NCI-H526 (cell line): ENCODE measurements at places on chromosomes 7 and 10.

- no peak for DNase-seq
These were observed 165.5 kb downstream of the MAGI2 start for GRCh38 chr7:79287981-79288380.

- no peak for DNase-seq
These were observed 116.8 kb downstream of the LHPP start for GRCh38 chr10:124578231-124579010.

- no peak for DNase-seq
These were observed 70.3 kb upstream of the NANOS1 start for GRCh38 chr10:118958984-118959925.

DNA sequence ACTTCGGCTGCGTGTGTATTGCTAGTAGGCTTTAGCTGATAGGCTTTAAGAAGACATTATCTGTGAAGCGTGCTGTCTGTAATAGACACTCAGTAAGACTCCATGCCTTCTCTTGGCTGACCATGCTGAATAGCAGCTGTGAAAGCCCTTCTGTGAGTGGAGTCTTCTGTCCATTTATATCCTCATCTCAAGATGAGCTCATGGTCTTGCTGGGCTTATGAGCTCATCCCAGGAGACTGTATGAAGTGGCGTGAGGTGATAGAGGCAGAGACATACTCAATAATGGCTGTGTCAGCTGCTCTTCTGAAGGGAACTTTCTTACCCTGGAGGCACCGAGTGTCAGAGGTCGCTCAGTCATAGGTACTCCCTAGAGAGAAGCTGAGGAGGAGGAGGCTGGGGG lies 111.5 kb downstream of the SH2D4B start:
- DNase-seq, result no peak

DNA sequence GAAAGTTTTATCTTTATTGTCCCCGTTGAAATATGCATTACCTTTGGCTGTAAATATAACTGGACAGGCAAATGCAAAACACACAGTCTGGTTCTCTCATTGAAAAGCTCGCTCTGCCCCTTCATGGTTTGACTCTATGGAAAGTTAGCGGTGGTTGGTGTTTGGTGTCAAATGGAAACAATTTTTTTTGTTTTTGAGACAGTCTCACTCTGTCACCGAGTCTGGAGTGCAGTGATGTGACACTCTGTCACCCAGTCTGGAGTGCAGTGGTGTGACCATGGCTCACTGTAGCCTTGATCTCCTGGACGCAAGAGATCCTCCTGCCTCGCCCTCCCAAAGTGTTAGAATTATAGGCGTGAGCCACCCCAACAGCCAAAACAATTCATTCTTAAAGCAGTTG lies 149.7 kb downstream of the LRRC4 start:
- DNase-seq, result no peak

DNA sequence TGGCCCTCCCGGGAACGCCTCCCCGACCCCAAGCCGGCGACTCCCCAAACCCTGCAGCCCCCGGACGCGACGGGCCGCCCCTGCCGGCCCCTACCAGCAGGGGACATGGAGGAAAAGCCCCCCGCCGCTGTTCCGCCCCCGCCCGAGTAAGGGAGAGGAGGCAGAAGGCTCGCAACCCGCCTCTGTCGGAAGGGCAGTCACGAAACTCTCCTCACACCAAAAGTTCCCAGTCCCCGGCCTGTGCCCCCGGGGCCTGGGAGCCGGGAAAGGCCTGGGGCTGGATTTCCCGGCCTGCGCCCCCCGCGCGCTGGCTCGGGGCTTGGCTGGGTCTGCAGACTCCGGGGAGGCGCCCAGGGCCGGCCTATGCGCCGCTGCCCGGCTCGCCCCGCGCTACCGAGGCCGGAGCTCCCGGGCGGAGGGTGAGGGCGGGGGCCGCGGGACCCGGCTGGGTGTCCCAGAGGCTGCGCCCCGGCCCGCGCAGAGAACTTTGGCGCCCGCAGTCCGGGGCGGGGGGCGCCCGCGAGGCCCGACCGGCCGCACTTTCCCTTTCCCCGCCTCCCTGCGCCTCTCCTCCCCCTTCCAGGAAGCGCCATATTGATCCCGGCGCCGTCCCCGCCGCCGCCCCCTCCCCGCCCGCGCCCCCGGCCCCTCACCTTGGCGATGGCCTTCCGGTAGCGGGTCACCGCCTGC lies 728 bp downstream of the PARD3 start:
- DNase-seq, result no peak

DNA sequence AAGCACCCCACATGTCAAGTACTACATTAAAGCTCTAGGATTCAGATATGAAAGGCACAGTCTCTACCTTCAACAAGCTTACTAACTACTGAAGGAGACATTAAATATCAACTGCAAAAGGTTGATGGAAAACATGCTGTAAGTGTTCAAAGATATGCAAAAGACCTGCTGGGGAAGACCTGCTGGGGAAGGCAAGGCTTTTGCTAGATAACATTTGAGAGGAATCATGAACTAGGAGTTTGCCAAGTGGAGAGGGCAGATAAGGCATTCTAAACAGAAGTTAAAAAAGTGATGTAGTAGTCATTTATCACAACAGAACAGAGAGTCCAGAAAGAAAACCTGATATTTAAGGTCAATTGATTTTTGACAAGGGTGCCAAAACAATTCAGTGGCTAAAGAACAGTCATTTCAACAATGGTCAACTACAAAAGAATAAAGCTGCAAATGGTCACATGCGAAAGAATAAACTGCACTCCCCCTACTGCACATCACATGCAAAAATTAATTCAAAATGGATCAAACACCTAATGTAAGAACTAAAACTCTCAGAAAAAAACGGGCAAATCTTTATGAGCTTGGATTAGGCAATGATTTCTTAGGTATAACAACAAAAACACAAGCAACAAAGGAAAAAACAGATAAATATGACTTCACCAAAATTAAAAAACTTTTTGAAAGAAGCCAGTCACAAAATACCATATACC lies 23.0 kb upstream of the MSS51 start:
- DNase-seq, result peak; percentile 5

- no peak for DNase-seq
These were observed 180.3 kb upstream of the TNS3 start for GRCh38 chr7:47762207-47762606.

DNA sequence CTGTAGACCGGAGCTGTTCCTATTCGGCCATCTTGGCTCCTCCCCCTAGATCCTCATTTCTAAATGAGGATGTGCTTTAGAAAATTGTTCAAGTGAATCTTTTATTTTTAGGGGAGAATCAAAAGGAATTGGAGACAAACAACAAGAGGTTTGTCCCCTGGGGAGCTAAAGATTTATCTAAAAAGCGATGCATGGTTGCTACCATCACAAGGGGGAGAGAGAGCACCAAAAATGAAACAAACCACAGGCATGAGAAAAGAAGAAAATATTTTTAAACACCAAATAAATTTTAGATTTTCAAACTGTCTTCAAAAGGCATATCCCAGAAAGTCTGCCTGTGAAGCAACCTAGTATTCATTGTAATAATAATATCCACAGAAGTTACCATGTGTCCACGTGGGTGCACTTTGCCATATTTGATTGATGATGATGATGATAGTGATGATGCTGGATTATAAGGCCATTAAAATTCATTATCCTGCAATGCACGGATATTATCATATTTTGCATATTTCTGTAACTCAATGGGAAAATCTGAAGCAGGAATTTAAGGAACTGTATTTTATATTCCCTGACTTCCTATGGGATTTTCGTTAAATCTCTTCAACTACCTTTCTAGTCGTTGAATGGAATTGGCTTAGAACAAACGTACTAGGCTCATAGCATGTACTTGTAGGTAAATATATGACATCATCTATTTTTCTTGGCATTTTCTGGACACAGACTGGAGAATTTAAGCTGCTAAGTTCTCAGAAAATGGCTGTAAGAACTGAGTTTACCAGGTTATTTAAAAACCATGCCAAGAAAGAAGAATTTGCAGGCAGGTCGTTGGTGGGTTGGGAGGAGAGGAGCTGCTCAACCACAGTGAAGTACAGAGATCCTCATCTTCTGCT lies 171.6 kb downstream of the WDR37 start:
- DNase-seq, result no peak

DNA sequence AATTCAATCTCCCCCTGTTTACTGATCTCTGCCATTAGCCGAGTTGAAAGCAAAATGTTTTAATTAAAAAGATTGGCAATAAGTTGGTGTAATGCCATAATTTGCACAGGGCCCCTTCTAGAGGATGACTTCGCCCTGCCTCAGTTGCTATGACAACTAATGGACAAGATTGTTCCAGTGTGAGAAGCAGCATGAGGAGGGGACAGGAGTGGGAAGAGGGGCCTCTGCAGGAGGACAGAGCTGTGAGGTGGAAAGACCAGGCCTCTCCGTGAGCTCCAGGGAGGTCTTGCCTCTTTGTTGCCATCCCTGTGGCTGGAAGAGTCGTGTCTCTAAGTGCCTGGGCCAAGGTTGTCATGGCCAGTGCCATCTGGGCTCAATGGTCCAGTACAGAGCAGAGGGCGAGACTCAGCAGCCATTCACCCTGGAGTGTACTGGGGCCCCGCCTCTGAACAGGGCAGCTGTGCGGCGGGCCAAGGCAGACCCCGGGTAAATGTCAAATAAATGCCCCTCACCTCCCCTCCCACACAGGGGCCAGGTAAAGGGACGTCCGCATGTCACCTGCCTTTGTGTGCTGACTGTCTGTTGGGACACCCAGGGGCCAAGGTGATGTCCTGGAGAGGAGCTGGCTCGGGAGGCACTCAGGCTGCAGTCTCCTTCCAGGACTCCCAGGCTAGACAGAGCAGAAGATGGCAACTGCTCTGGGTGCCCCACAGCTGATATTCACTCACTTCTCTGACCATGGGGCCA lies 97.0 kb upstream of the RET start:
- DNase-seq, result no peak

DNA sequence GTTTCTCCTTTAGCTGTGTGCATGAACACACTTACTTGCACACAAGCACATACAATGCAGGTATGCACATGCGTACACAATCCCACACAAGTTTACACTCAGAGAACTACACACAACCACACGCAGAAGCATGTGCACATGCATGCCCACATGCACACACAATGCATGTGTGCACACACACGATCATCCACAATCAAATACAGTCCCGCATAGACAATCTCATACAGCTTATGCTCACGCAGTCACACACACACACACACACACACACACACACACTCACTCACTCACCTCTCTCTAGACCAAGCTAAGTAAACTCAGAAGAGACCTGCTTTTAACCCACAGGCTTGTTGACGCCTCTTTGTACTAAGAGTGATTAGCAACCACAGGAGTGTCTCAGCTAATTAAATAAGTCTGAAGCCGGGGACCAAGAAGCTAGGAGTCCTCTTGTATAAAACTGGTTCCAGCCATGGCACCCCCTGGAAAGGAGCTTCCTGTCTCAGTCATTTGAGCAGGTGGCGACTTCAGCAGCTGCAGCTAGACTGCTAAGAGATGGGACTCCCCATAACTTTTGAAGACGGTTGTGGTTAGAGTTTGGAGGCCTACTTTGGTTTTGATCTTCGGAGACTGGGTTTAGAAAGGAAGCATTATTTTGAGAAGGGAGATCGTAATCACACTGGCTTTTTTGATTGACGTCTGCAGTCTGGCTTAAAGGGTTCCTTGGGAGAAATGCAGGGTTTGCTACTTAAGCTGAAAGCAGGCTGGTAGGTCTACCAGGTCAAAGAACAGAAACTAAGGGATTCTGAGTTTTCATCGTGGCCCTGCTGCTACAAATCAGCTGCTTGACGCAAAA lies 82.3 kb upstream of the ADRB1 start:
- DNase-seq, result no peak

DNA sequence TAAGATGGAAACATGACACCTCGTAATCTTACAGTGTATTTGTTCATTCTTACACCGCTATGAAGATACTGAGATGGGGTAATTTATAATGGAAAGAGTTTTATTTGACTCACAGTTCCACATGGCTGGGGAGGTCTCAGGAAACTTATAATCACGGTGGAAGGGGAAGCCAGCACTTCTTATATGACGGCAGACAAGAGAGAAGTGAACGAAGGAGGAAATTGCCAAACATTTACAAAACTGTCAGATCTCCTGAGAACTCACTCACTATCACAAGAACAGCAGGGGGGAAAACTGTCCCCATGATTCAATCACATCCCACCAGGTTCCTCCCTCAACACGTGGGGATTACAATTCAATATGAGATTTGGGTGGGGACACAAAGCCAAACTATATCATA lies 282.3 kb downstream of the HGF start:
- no peak for DNase-seq

DNA sequence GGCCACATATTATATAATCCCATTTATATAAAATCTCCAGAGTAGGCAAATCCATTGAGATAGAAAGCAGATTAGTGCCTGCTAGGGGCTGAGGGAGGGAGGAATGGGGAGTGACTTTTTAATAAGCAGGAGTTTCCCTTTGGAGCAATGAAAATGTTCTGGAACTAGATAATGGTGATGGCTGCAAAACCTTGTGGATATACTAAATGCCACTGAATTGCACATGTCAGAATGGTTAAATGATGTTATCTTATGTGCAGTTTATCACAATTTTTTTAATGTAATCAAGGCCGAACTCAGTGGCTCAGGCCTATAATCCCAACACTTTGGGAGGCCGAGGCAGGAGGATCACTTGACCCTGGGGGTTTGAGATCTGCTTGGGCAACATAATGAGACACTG lies 145.5 kb upstream of the AUTS2 start:
- DNase-seq, result no peak

DNA sequence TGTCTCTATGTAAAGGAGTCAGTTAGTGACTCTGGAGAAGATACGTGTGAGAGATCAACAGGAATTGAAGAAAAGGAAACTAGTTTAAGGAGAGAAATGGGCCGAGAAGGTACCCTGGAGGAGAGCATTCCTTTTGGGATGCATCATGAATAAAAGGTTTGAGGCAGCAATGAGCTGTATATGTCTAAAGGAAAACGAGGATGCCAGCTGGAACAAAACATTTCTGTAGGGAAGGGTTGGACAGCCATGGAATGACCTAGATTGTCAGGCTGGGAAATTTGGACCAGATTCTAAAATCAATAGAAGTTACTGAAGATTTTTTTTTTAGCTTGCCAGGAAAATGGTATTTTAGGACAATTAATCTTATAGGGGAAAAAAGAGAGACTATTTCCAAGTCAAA lies 17.2 kb upstream of the MPP7 start:
- no peak for DNase-seq

DNA sequence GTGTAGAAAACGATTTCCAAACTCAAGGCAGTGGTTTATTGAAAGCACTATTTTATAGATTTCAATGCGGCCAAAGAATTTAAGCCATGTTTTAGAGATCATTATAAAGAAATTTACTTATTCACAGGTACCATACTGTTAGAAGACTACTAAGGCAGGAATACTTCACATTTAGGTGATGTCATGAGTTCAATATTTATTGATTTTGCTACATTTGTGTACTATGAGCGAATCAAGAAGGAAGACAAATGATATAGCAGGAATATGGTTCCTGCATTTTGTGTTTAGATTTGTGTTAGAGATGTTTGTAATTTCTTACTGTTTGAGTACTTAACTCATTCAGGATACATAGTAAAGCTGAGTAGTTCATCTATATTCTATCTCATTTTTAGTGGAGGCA lies 1.7 kb upstream of the FBXW4 start:
- no peak for DNase-seq
